ENCODE measurements at places on chromosomes 6 and 20.
A peak's percentile ranks its signal among the peaks of the same experiment; 100 is the strongest.

- DNase-seq: no peak
These were observed 105.9 kb downstream of the PRDM13 start for GRCh38 chr6:99712519-99712918.

- DNase-seq: no peak
These were observed 44.4 kb upstream of the NEDD9 start for GRCh38 chr6:11276911-11277274.

DNA sequence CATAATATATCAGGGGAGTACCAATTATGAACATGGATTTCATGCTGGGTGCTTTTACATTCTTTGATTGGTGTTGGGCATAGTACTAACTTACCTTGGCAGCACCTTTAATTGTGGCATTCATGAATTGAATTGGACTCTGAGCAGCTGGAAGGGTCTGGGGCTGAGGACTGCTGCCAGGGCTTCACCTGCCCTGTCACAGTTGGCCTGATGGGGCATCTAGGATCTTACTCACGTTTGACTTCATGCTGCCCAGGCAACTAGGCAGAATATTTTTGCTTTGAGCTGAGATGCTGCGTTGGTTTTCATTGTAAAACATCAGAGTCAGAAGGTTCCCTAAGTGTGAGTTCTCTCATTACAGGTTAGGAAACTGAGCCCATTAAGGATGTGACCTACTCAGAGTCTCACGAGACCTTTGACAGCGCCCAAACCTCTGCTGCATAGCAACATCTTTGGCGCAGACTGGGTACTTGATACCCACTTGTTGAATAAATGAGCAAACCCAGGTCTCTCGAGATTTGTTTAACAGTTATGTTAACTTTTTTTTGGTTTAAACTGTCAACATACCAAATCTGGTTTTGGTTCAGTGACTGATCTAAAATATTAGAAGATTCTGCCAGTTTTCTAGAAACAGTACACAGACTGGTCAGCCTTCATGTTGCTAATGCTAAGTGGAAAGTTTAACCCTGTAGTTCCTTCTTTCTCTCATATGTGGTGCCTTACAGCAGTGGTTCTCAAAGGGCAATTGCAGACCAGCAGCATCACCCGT is 104.9 kb downstream of the TCP11 start:
- peak; percentile 15 for DNase-seq

- DNase-seq: no peak
These were observed 157.4 kb downstream of the JARID2 start for GRCh38 chr6:15403094-15403755.

- no peak for DNase-seq
These were observed 107.1 kb upstream of the BACH2 start for GRCh38 chr6:90403489-90404381.

GRCh38 chr20:4717816-4718570 is 3.7 kb upstream of the PRND start:
- no peak for DNase-seq

DNA sequence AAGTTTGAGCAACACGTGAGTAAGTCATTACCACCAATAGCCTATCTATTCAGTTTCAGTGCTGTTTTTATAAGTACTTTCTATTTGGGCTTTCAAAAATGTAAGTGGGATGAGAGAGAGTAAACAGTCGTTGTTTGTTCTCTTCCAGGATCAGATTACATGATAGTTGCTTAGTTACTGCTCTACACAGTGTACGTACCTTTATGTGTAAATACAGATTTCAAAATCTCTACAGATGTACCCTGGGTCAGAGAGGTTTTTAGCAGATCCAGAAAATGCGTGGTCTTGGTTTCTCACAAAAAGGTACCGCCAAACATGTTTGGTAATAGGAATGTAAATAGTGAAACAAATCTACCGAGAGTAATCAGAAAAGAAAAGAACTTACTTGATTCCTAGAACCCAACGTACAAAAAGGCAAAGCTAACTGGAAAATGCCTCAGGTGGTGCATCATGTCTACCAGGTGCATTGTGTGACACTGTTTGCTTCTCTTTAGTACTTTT is 421.1 kb downstream of the BCKDHB start:
- peak; percentile 85 for DNase-seq

GRCh38 chr6:15399641-15400470 is 154.0 kb downstream of the JARID2 start:
- DNase-seq: peak; percentile 38
